ENCODE measurements at places on chromosomes 5 and 9.
A peak's percentile ranks its signal among the peaks of the same experiment; 100 is the strongest.

- no peak for DNase-seq
These were observed 147.0 kb downstream of the CAVIN4 start for GRCh38 chr9:100724886-100725285.

- DNase-seq, result no peak
These were observed 18.2 kb downstream of the NR2F1 start for GRCh38 chr5:93601071-93601801.

GRCh38 chr5:157143127-157143971, 684 bp upstream of the MED7 start:
- DNase-seq, result no peak

DNA sequence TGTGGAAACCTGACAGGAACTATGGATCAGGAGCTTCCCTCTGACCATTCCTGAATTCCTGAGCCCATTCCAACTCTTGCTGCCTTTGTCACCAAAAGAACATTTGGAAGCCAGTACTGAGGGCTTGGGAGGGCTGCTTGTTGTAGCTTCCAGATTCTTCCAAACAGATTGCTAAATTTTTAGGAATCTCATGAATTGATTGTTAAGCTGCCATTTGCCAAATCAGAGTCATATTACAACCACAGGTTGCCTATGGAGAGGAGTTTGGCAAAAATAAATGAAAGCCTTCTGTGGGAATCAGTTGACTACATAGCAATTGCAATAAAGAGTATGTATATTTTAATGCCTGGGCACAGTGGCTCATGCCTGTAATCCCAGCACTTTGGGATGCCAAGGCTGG, 39.2 kb upstream of the SLC28A3 start:
- no peak for DNase-seq

DNA sequence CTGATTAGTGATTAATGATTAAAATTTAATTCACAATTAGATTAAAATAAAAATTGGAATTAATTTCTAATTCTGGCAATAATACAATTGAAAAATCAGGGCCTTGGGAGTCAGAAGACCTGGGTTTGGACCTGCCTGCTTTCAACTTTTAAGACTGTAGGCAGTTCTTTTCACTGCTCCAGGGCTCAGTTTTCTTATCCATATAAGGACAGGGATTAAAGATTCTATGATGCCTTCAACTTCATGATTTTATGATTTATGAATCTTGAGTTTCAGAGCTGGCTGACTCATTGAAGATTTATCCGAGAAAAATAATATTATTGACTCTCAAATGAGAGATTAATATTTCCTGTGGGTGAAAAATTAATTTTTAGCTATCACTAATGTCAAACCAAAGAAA, 208.6 kb upstream of the ANKH start:
- DNase-seq, result no peak

GRCh38 chr9:33687779-33688178, 107.6 kb upstream of the PRSS3 start:
- DNase-seq, result no peak

GRCh38 chr5:139712412-139712811, 64.3 kb downstream of the CXXC5 start:
- DNase-seq, result no peak

GRCh38 chr9:108167136-108167900, 677.7 kb upstream of the KLF4 start:
- no peak for DNase-seq

GRCh38 chr9:7300484-7300883, 499.1 kb downstream of the DMAC1 start:
- DNase-seq, result no peak

DNA sequence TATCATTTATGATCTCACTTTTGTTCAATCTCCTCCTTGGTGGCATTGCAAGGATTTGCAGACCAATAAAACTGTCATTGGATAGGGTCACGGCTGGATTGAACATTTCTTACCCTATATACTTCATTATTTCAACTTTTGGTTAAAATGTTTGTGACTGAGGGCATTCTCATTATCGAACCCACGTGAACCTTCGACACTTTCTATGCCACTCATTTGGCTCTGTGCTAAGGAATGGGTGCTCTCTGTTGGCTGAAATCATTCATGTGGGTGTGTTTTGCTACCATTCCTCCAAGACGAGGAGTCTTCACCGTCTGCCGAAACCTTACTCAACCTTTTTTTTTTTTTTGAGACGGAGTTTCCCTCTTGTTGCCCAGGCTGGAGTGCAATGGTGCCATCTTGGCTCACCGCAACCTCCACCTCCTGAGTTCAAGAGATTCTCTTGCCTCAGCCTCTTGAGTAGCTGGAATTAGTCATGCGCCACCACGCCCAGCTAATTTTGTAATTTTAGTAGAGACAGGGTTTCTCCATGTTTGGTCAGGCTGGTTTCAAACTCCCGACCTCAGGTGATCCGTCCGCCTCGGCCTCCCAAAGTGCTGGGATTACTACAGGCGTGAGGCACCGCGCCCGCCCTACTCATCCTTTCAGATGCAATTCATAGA, 62.5 kb downstream of the CSNK1A1 start:
- DNase-seq, result peak; percentile 40

Measured in HL-60 (cell line).